Hematopoietic multipotent progenitor cell treated with erythropoietin and hydrocortisone succinate and interleukin-3 and kit ligand, for 15 days (in vitro differentiated cells): ENCODE measurements at places on chromosomes 4 and X.

GRCh38 chr4:153228512-153229140 is 24.4 kb downstream of the TRIM2 start:
- DNase-seq: no peak

- DNase-seq: no peak
Observed at GRCh38 chrX:86149119-86149518, 868 bp downstream of the DACH2 start.

DNA sequence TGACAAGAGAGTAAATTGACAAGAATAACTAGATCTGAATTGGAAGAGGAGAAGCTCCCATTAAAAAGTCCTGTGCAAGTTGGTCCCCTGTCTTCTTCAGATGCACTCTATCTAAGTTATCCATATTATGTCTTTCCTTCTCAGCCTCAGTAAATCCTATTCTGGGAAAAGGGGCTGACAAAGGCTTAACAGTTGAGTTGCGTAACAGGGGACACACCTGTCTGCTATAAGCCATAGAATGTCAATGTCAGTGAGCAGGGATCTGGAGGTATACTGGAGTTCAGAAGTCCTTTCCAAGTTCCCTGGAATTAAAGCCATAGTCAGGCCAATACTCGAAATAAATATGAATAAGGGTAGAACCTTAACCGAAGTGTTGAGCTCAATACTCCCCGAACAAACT is 26.3 kb upstream of the TNIP3 start:
- DNase-seq: no peak

DNA sequence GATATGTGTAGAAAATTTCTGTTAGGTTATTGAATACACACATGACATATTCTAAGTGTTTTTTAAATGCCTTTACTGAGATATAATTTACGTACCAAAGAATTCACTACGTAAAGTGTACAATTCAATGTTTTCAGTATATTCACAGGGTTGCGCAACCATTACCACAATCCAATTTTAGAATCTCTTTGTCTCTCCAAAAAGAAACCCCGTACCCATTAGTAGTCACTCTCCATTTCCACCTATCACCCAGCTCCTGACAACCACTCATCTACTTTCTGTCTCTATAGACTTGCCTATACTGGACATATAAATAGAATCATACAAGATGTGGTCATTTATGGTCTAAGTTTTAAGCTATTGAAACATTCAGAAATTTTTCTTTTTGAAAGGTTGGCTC is 53.0 kb upstream of the FBXW7 start:
- DNase-seq: no peak

GRCh38 chr4:156767911-156768415 is 203.6 kb downstream of the PDGFC start:
- DNase-seq: no peak

DNA sequence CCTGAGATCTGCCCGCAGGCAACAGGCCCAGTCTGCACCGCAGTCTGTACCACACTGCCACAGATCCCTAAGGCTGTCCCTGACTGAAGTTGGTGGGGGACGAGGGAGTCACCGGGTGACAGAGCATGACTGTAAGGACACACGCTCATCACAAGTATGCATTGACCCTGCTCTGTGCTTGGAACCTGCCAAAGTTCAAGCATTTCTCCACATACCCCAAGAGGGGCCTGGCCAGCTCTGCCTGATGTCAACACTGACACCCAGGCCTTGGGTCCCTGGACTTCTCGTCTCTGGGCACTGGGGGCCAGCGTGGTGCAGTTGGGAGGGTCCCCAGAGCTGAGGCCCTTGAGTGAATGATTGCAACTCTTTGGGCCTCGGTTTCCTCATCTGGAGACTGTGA is 7.9 kb downstream of the BLOC1S4 start:
- DNase-seq: no peak

DNA sequence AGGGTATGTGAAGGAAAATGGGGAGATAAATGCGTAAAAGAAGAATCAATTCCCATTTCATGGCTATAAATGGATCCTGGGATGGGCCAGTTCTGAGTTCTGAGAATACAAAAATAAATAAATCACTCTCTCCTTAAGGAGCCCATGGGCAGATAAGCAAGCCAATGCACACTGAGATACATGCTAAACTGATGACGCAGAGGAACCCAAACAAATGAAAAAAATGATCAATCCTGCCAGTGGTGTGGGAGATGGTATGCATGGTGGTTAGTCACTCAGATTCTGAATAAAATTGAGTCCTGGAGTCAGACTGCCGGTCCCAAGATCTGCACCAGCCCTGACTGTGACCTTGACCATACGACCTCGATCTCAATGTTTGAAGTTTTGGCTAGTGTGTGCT is 59.7 kb downstream of the NEIL3 start:
- DNase-seq: no peak

DNA sequence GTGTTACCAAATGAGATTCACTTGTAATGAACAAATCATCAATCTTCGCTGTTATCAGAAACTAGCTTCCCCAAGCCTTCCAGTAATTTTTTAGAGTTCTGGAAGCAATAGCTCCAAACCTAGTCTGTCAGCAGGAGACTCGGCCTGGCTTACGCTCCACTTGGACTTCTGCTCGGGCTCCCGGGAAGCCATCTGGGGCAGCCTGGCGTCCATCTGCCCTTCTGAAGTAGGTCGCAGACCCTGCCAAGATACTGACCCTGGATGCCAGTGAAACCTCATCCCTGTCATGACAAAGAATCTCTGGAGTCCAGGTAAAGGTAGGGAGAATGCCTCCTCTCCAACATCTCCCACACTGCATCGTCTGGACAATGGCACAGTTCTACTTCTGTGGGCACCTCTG is 493.8 kb upstream of the ZFP42 start:
- DNase-seq: no peak

GRCh38 chrX:78111140-78111931 is 7.3 kb downstream of the PGK1 start:
- no peak for DNase-seq

GRCh38 chr4:162392946-162393345 is 229.1 kb upstream of the FSTL5 start:
- no peak for DNase-seq

DNA sequence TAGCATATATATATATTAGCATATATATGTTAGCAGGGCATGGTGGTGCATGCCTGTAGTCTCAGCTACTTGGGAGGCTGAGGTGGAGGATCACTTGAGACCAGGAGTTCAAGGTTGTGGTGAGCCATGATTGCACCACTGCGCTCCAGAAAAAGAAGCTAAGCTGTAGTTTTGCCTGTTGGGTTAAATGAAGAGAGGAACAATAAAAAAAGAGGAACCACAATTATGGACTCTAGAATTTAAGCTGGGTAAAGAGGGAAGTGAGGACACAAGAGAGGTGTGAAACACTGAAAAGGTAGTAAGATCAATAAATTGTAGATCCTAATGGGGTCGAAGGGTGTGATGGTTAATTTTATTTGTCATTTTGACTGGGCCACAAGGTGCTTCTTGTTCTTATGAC is 40.5 kb upstream of the HSD17B10 start:
- DNase-seq: no peak

GRCh38 chrX:153776611-153777045 is 4.2 kb upstream of the SRPK3 start:
- DNase-seq: no peak

- DNase-seq: no peak
Observed at GRCh38 chr4:140659943-140660700, 91.4 kb upstream of the UCP1 start.

DNA sequence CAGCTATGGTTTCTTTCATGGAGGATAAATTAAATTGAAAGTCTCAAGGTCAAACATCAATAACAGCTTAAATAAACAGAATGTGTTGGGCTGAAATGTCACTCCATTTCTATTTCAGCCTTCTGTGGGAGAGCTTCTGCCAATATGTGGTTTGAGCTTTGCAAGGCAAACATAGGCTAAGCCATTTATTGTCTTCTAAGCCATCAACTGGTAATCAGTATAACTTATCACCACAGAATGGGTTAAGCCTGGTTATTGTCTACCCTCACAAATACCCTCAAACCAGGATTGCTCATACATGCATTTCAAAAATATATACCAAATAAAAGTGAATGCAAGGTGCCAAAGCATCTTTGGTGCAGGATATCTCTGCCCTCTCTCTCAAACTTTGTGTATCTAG is 52.7 kb downstream of the GABRB1 start:
- no peak for DNase-seq

GRCh38 chr4:106818764-106819163 is 217.3 kb downstream of the DKK2 start:
- no peak for DNase-seq

- DNase-seq: no peak
Observed at GRCh38 chrX:53065104-53065503, 16.5 kb downstream of the GPR173 start.

DNA sequence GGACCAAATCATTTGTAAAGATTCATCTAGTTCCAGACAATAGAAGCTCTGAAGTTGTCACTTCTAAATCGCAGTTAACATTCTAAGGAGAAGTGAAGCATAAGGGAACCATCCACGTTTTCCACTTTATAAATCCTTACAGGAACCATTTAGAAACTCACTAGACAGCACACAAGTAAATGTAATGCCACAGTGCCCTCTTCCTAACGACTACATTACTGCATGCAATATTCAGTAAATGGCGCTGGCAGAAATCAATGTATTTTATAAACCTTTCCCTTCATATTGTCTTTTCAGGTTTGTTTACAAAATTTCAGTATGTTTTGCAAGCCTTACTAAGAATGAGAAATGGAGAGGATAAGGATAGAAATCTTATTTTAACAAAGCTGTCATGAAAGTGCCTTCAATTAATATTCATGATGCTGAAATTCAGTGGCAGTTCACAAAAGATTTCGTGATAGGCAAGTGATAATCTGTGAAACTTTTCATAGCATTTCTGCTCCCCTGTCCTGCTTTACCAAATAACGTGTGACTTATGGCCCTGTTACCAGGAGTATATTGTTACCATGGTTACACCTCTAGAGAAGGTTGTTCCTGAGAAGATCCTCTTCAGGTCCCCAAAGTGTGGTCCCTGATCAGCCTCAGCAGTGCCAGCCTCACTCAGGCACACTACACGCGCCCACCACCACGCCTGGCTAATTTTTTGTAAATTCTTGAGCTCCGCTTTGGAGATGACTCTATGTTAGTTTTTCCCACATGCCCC is 54.2 kb downstream of the TMA16 start:
- DNase-seq: peak; percentile 50

GRCh38 chrX:56397636-56398035 is 165.5 kb downstream of the KLF8 start:
- DNase-seq: no peak

GRCh38 chr4:143538979-143539669 is 25.6 kb downstream of the SMARCA5 start:
- no peak for DNase-seq

GRCh38 chr4:73929278-73929677 is 52.5 kb downstream of the PF4 start:
- DNase-seq: no peak
